Karpas-422 (cell line): ENCODE measurements at places on chromosomes 1 and 21. TPM values are rescaled to one million over a fixed set of nuclear protein-coding genes. Genes with fewer than 3 reads are reported as not detected.

The AADACL4 gene
- total RNA-seq, result not detected in 2 replicates

The GRIK1 gene
- 0.14 TPM in 1 of 2 replicates, not detected in the other for total RNA-seq

The OR2T29 gene
- not detected in 2 replicates for total RNA-seq

The KIF14 gene
- 12.4 and 15.2 TPM in 2 replicates for total RNA-seq

The TNFSF4 gene
- 0.26 and 1.2 TPM in 2 replicates for total RNA-seq

The AMY2B gene
- 5.3 and 10.8 TPM in 2 replicates for total RNA-seq

The DMRTA2 gene
- total RNA-seq, result 0.04 TPM in 1 of 2 replicates, not detected in the other

The TLR5 gene
- total RNA-seq, result not detected in 2 replicates

The S100A8 gene
- total RNA-seq, result not detected in 2 replicates

The DEPDC1 gene
- 13.3 and 36.6 TPM in 2 replicates for total RNA-seq

The PROX1 gene
- total RNA-seq, result 0.25 and 0.41 TPM in 2 replicates

The NID1 gene
- not detected in 2 replicates for total RNA-seq
